DMS 273 treated with DMSO at 0.1 percent for 48 hours (cell line): ENCODE measurements at places on chromosomes 6 and 20.

GRCh38 chr6:14569394-14569793 is 451.8 kb downstream of the CD83 start:
- no peak for DNase-seq

DNA sequence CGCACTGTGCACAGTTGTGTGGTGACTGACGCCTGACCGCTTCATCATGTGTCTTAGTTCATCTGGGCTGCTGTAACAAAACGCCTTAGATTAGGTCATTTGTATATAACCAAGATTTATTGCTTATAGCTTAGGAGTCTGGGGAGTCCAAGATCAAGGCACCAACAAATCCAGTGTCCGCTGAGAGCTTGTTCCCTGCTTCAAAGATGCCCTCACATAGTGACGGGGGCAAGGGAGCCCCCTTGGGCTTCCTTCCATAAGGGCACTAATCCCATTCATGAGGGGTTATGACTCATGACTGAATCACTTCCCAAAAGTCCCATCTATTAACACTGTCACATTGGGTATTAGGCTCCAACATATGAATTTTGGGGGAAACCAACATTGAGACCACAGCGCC is 34.6 kb downstream of the CYP24A1 start:
- no peak for DNase-seq

- no peak for DNase-seq
Observed at GRCh38 chr6:15515660-15516375, 147.0 kb downstream of the DTNBP1 start.

DNA sequence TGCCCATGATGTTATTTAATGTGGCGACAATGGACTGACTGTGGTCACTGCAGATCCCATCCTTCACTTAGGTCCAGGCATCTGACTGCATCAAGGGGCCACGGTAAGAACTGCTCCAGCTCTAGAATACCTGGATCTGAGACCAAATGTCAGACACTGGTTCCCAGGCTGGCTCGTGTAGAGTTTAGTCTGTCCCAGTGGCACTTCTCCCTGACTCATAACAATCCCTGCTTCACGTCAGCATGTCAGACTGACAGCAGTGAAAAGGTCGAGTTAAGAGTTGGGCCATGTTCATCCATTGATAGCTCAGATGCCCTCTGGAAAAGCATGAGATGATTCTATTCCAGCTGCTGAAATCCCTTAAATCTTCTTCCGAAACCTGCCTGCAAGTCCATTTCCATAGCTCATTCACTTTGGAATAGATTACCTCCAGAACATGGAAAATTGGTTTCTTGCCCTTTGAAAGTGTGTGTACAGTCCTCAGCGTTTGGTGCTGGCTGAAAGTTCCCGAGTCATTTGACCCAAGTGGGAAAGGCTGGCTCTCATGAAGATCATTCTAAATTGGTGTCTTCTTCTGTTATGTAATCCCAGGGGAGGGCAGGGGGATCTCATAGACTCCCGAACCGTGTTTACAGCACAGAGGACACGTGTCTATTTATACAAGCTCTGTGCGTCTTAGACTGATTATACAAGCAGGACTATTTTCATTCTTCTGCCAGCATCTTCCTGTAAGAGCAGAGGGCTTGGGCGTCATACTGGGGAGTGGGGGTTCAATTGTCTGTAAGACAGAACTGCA is 160.8 kb downstream of the ZDHHC14 start:
- DNase-seq = no peak

GRCh38 chr20:44120676-44121425 is 66.1 kb downstream of the JPH2 start:
- DNase-seq = no peak

DNA sequence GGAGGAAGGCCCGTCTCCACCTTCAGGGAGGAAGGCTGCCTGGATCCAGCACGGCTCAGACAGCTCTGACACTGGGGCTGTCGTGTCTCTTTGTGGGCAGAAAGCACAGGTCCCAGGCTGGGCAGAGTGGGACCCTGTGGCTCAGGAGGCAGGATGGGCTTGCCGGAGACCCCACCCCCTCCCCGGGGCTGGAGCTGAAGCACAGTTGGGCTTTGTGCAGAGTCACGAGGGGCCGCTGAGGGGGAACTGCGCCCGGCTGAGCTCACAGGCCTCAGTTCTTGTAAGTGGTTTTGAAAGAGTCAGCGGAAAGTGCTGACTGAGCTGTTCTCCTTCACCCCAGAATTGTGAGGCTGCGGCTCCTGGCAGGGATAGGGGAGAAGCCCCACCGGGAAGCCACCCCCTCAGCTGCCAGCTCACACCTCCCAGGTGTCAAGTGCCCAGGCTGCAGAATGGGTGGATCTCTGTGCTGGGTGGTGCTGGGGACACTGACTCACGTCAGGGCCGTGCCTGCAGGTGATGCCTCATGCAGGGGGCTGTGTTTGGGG is 145.5 kb upstream of the RNF24 start:
- DNase-seq = no peak

GRCh38 chr6:105310371-105310770 is 92.5 kb downstream of the PREP start:
- no peak for DNase-seq

GRCh38 chr6:87184762-87185250 is 29.4 kb downstream of the ZNF292 start:
- DNase-seq = no peak

- no peak for DNase-seq
Observed at GRCh38 chr6:1139155-1139890, 172.6 kb upstream of the FOXQ1 start.

- no peak for DNase-seq
Observed at GRCh38 chr20:38353316-38353715, 7.0 kb downstream of the LBP start.

DNA sequence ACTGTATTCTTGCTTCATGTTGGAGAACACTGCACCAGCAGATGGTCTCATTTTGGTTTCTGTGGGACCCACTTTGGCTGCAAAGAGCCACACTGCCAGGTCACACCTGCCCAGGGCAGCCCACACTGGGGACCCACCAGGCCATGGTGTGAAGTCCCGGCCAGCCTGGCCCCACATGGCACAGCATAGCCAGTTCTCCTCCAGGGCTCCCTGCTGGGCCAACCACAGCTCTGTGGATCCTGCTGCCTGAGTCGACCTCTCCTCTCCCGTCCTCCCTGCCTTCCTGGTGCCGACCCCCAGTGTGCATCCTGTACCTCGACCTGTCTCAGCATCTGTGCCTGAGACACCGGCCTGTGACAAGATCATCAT is 3.0 kb downstream of the ARFRP1 start:
- no peak for DNase-seq

DNA sequence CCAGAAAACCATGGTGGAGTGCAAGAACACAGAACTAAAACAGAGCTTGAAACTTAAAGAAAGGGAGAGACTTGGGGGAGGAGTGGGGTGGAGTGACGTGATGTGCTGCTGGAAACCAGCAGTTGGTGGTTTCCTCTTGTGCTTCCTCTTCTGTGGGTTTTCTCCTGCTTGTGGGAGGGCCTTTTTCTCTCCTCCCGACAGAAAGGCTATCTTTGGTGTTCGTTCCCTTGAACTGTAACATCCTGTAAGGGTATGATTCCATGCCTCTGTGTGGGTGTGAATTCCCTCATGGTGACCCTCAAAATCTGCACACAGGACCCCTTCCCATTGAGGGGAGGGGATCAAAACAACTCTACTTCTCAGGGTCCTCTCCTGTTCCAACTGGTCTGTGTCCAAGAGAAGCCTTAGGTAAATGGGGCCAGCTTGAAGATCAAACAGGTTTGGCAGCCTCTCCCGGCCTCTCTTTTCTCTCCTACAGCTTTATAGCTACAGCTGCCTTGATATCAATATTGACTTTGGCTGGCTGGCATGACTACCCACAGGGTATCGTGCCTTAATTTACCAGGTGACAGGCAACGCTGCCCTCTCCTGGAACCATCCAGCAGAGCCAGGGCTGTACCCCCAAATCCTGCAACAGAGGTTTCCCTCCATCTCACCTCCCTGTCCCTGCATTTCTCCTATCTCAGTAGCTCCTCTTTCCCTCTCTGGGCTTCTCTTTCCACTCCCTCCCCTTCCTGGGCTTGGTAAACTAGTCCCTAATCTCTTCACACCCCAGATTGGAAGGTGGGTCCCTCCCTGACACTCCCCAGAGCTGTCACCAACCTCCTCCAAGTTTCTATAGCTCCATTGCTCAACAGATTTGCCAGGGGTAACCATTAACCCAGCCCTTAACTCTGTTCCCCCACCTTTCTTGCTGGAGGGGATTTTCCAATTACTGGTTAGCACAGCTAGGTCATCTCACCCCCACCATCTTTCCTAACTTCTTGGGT is 1.5 kb upstream of the MSH5 start:
- DNase-seq = peak; percentile 15

- no peak for DNase-seq
Observed at GRCh38 chr6:85449818-85450759, at the start of gene NT5E. Gene NT5E, plus strand, starts transcription at chr6:85450083. Its CDS starts 57 bp downstream, at chr6:85450140.

DNA sequence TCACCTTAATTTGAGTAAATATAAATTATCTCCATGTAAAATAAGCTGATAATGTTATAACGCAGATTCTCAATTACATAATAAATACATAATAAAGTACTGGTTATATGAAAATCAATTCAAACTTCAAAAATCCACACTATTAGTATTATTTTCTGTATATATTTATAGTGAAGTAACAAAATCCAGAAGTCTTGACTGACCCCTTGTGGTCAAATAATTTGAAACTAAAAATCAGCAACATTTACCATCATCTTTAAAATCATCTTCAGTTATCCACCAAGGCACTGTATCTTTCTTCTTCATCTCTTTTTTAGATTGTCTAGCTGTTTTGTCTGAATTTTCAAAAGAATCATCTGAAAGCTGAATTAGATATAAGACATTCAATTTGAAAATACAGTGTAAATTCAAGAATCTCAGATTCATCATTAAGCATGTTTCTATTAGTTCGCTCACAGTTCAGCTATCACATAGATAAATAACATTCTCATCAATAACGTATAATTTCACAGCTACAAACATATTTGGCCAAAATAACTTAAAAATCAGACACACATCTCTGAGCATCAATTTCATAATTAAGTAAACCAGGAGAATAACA is 6.5 kb downstream of the CEP162 start:
- no peak for DNase-seq

DNA sequence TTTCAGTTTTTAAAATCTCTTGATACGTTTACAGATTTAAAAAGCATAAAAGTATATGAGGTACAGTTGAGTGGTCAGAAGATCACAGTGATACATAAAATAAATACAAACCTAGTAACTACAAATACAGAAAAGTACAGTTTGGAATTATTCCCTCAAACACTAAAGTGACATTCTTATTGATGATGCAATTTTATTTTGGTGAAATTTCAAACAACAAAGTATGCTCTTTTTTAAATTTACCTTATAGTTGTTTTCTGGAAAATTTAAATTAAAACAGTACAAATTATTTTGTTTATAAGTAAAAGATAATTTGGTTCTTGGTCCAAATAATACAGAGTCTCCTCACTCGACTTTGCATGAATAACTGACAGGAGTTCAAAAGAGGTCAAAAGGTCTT is 1305.1 kb upstream of the GJE1 start:
- no peak for DNase-seq

- DNase-seq = peak; percentile 81
Observed at GRCh38 chr6:36666826-36667591, 11.5 kb upstream of the CDKN1A start.

DNA sequence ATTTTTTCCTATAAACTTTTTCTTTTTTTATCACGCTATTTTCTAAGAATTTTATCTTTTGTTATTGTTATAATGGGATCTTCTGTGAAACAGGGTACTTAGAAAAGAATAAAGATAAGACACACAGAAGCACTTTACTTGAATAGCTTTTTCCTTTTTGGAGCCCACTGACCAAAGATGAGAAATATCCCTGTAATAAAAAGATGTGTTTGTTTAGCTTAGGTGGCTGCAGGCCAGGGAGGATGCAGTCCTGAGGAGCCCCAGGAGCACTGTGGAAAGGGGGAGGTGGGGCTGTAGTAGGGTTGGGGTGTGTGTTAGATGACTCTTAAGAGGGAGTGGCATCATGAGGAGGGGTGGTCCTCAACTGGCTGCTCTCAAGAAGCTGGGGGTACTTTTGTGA is 128.6 kb downstream of the ARID1B start:
- DNase-seq = no peak

- no peak for DNase-seq
Observed at GRCh38 chr6:55578537-55579363, at the start of gene HMGCLL1. Gene HMGCLL1, minus strand, starts transcription at chr6:55579192. Its CDS starts 137 bp downstream, at chr6:55579055.

DNA sequence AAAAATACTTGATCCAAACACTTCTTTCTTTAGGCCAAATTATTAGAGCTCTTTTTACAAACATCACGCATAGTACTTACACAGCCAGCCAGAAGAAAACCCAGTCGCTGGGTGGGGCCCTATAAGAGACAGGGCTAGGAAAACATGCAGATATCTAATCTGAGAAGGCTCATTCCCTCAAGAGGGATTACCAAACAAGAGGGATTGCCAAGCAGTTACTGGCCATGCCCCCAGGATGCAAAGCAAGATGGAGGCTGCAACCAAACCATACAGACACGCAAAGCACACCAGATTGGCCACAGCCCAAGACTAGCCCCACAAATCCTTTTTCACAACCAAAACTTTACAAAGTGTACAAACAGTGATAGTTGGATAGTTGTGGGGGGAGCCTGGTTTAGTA is 1235.4 kb upstream of the GJE1 start:
- peak; percentile 7 for DNase-seq

- no peak for DNase-seq
Observed at GRCh38 chr6:142249266-142249665, 52.5 kb upstream of the ADGRG6 start.

GRCh38 chr6:39342692-39343395 is 20.3 kb upstream of the KCNK16 start:
- no peak for DNase-seq

DNA sequence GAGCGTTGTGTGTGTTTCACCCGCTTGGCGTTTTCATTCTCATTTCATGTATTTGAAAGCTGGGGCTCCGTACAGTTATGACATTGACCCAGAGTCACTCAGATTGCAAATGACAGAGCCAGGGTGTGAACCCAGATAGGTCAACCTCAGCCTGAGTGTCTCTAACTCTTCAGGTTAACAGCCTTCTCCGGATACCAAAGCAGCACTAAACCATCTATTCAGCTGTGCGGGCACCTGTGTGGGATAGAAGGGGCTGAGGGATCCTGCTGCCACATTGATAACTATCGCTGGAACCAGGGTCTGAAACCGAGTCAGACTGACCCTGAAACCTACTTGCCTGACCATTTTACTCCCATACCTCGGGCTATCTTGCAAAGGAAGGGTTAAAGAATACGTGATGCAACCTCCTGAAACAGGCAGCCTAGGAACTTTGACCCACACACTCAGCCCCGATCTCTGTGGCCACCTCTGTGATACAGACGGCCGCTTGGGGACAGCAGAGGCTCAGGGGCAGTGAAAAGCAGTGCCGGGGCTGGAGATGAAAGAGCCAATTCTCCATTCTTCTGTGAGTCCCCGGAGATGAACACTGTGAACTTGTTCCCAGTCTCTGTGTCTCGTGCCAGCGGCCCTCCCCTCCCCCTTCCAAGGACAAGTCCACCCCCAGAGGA is 233.5 kb upstream of the QKI start:
- DNase-seq = no peak

DNA sequence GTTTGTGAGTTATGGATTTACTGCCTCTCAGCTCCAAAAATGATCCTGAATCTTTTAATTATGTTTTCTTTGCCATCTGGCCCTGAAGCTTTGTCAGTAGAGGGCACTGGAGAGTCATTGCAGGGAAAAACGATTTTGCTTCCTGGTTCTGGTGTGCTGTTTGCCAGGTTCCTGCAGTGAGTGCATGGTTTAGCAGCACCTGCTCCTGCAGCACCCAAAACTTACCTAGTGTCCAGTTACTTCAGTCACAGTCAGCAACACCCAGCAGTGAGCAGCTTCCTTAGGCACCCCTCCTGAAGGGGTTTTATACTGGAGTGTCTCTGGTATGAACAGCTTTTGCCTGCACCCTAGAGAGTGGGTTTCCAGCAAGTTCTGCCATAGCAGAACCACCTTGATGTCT is 6.0 kb upstream of the TRIM26 start:
- DNase-seq = peak; percentile 9
